HL-60 (cell line): ENCODE measurements at places on chromosomes 6 and 20.
A peak's percentile ranks its signal among the peaks of the same experiment; 100 is the strongest.

DNA sequence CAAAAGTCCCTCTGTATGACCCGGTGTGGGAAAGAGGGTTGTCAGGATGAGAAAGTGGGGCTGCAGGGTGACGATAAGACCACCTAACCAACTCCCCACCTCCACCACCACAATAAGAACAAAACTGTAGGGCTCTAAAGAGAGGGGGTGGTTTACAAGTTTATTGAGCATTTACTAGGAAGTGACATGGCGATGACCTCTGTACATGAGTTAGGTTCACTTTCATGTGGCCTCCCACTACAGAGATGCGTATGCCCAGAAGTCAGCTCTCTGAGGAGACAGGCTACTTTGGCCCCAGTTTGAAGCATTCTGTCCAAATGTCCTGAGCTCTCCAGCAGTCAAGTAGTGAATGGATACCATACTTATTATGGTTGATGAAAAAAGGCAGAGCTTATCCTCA, 28.7 kb upstream of the PI16 start:
- no peak for DNase-seq

- no peak for DNase-seq
Observed at GRCh38 chr20:51204794-51205193, 181.9 kb upstream of the KCNG1 start.

DNA sequence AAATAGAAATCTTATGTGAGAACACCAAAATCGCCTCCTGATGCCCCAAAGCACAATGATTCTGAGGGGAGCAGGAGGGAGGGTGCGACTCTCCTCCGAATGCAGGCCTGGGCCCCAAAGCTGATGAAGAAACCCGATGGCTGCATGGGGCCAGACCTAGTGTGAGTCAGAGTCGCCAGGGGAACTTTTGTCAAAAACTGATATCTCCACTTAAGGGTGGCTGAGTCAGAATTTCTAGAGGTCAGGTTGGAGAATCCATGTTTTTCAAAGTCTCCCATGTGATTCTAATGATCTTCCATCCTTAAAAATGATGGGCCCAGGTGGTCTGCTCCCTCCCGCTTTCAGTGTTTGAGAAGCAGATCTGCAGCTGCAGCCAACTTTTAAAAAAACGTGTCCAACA, 172.8 kb downstream of the BACH2 start:
- no peak for DNase-seq

- no peak for DNase-seq
Observed at GRCh38 chr6:14784596-14785492, 461.0 kb upstream of the JARID2 start.

DNA sequence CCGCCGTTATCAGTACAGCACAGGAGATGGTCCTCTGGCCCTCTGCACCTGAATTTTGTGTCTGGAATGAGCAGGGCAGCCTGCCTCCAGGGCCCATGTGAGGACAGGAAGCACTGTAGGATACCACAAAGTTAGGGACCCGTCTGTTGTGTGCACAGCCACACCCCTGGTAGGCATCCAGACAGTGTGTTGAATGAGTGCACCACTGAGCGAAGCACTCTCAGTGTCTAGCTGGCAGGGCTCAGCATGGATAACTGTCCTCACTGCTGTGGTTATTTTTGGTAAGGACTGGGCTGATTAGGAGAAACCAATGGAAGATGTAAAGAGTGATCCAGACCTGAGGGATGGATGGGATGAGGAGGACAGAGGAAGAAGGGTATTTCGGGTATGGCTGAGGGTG, 178.7 kb downstream of the CLIC5 start:
- no peak for DNase-seq

- peak; percentile 55 for DNase-seq
Observed at GRCh38 chr6:36724514-36725390, 27.1 kb downstream of the RAB44 start.

DNA sequence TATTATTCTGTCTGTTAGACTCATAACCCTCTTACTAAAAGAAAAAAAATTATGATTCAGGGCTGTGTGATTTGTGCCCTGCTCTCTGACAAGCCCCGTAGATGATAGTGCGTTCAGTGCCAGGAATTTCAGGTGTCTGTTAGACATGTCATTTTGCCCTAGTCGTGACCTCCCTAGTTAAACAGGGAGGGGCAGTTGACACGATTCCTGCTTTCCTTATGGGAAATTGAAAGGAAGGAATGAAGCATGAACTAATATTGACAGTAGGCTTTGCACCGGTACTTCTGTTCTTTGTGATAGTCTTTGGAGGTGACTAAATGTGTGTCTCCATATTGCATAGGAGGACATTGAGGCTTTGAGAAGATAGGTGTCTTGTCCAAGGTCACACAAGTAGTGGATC, 26.3 kb downstream of the RPRD1B start:
- no peak for DNase-seq

DNA sequence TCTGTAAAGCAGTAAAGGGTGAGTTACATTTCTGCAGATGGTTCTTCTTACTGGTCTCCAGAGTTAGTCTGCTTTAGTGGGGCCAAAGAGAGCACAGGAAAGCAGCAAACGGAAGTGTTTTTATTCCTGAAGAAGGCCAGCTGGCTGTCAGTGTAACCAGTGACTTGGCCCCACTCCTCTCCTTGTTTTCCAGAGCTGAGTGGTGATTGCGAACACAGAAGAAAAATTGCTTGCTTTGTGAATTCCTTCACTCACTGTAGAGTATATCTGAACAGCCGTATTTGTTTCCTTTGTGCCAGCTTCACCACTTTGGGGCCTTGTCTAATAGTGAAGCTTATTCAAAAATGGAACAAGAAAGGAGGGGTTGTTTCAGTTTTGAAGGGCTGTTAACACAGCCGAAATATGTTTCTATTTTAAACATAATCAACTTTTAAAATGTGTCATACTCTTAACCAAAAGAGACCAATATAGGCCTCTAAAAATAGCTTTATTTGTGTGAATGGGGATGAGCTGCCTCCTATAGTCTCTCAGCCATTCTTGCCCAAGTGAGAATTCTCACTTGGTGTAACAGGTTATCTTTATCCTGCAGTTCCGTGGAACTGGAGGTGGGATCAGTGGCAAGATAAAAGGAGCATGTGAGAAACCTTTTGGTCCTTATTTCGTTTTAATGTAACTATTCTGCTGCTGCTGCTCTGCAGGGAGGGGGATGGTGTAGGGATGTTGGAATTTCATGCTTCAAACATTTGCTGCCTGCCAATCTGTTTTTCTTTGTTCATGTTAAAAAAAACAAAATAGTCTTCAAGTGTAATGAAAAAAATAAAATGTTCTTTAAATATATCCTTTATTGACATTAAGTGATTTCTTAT, 37.8 kb downstream of the ZC2HC1B start:
- no peak for DNase-seq

- no peak for DNase-seq
Observed at GRCh38 chr6:19691465-19692167, 145.6 kb upstream of the ID4 start.
